ENCODE measurements at places on chromosomes 2 and 18.

DNA sequence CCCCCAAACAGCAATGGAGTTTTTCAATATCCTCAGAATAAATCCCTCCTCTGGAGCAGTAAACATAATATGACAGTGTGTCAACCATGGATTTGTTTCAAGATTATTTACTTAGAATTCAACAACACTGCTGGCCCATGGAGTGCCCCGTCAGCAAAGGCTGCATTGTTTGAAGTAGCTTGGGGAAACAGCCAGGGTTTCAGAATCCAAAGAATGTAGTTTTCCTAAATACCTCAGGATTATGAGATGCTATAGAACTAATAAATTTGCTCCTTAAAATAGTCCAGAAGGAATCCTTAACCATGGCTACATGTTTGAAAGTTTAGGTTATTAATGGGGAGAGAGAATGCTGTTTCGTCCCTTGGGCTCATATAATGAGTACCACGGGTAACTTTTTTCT is 13.1 kb upstream of the CETN1 start:
- no peak for DNase-seq

DNA sequence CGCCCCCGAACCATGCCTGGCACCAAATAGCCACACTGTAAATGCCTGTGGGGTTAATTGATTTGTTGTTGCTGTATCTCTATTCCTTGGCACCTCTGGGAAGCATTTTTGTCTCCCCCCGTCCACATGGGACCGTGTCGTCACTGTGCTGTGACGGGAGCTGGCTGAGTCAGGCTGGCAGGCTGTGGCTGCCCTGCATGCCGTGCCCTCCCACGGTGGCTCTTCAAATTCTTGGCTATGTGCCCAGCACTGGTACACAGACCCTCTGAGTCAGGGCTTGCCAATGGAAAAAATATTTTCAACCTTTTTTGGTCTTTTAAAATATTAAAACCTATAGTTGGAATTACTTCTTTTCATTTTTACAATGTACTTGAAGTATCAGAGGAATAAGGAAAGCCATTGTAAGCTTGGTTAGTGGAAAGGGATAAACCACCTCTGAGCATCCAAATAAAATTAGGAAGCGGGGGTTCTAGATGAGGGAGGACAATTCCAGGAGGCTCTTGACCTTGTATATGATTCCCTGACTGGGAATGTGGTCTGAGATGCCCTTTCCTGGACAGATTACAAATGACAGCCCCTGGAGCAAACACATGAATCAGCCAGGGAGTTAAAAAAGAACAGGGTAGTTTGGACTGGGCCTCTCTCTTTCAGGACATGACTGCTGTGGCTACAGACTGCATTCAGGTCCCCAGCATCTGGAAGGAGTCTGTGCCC is 59.4 kb downstream of the DGKD start:
- DNase-seq = no peak

GRCh38 chr2:16326711-16327300 is 338.8 kb downstream of the CYRIA start:
- no peak for DNase-seq

DNA sequence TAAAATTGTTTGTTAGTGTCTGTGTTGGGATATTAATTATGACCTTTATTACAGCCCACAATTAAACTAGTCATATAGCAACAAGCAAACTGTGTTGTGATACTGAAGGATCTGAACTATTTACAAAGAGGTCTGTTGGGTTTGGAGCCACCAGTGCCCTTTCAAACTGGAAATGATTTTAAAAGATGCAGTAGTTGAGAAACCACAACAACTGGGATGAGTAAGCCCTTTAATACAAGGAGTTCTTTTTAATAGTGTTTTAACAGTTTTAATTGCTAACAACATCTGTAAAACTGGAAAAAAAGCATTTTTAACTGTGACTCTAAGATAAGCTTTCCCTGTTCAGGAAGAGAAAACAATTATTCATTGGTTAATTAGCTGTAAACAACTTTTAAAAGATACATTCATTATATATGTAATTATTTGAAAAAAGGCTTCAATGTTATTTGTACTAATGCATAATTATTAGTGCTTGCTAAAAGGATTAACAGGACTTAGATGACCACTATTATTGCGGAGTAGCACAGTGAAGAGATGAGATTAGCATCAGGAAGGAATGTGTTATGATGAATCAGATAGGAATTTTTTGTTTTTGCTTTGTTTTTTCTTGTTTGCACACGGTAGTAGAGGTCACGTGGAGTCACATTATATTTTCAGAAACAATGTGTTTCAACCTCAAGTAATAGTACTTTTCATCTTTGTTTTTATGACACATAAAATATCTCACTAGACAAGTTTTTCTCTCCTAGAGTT is 392.7 kb upstream of the FANCL start:
- DNase-seq = no peak

DNA sequence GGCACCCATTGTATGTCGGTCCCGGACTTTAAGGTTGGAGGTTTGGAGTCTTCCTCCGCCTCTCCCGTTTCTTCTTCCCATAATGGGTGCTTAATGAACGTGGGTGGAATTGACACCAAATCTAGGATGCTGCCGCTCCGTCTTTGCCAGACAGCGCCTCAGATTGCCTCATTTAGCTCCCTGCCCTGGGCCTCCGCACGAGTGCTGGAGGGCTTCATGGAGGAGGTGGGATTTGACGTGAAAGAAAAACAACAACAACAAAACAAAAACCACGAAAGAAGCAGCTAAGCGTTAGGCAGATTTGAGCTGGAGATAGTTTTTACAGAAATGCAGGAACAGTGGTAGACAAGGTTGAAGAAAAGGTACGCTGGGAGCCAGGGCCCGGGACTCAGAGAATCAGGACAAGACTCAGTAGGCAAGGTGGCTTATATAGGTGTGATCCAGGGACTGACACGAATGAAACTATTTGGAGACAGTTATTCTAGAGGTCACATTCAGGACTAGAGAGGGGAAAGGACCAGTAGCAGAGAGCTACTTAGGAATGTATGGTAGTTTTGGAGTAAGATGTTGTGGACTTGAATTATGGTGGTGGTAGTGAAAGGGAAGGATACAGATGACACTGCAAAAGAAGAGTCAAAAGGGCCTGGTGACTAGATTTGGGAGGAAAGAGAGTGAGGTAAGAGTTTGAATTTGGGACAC is 605 bp downstream of the ZNF2 start:
- no peak for DNase-seq

- DNase-seq = no peak
These were observed 8.8 kb upstream of the FAM98A start for GRCh38 chr2:33607905-33608304.

DNA sequence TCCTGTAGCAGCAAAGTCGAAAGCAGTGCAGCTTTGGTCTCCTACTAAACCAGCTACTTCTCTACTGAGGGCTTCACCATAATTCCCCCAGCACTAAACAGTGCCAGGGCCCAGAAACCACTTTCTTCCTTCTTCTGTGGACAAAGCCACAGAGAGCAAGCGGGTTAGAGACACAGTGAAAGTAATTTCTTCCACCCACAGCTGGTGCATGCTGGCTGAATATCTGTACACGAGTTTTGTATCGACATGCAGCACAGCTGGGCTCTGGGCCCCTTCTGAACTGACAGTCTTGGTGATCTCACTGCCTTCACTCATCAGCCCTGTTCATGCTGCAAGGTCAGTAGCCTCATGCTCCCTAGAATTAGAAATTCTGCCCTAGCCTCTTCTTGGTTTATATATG is 74.0 kb upstream of the SULT1C3 start:
- no peak for DNase-seq

DNA sequence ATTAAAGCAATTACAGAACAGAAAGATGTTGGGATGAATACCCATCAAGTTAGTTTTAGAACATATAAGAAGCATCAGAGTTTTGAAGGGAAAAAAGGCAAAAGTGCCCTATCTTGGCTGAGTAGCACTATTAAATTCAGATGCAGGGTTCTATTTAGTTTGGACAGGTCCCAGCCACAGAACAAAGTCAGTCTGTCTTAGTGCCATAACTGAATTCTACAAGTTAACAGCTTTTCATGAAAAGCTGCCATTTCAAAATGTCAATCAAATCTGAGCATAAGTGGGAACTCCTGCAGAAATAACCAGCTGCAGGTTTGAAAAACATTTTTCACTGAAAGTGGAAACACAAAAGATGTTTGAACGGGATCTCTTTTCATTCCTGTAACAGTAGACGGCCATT is 160.4 kb downstream of the SRBD1 start:
- DNase-seq = no peak

- no peak for DNase-seq
These were observed 40.8 kb upstream of the SPAG16 start for GRCh38 chr2:213243189-213244044.

All from nucleus accumbens (tissue), 56 donors.